ENCODE measurements at places on chromosomes 2 and 18.

- no peak for DNase-seq
Measured at GRCh38 chr2:181241797-181242196, 215.4 kb upstream of the ITGA4 start.

- DNase-seq: no peak
Measured at GRCh38 chr18:23088310-23088709, 47.0 kb upstream of the CABLES1 start.

DNA sequence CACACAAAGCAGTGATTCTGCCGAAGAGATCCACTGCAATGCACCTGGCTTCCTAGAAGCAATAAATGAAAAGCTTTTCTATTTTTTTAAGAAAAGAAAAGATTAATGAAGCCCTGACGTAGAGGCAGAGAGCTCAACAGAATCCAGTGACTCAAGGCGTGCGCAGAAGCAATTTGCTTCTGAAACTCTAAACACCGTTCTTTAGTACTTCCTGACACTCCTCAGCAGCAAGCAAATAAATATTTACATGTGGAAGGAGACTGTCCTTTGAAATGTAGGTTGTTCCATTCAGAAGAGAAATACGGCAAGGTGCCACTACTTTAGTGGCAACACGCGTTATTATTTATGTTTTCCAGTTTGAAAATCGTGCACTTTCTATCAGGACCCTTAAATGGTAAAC is 126.2 kb upstream of the ZNF516 start:
- DNase-seq: no peak

DNA sequence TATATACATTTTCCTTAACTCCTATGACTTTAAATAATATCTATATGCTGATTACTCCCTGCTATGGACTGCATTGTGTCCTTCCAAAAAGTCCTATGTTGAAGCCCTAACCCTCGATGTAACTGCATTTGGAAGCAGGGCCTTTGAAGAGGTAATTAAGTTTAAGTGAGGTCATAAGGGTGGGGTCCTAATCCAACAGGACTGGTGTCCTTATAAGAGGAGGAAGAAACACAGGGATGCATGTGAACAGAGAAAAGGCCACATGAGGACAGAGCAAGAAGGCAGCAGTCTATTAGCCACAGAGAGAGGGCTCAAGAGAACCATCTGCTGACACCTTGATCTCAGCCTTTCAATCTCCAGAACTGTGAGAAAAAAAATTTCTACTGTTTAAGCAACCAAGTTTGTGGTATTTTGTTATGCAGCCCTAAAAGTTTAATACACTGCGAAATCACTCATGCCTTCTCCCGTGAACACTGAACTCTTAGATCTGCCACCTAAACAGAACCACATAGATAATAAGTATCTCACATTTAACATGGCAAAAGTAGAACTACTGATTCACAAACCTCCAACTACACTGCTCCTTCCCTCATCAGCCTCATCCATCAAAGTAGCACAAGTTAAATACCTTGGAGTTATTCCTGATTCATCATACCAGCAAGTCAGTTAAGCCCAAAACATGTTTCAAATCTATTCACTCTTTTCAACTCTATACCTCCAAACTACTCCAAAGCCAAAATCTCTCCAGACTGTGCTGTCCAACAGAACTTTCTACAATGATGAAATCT is 65.4 kb downstream of the HIBCH start:
- no peak for DNase-seq

- no peak for DNase-seq
Measured at GRCh38 chr2:68340226-68341061, 20.7 kb upstream of the CNRIP1 start.

Data from mesothelial cell of epicardium (in vitro differentiated cells).